ENCODE measurements at places on chromosomes 2 and 18.

GRCh38 chr2:193072647-193073046 lies 877.9 kb upstream of the TMEFF2 start:
- DNase-seq, result no peak

- no peak for DNase-seq
Measured at GRCh38 chr2:199777916-199778315, 73.1 kb downstream of the FTCDNL1 start.

DNA sequence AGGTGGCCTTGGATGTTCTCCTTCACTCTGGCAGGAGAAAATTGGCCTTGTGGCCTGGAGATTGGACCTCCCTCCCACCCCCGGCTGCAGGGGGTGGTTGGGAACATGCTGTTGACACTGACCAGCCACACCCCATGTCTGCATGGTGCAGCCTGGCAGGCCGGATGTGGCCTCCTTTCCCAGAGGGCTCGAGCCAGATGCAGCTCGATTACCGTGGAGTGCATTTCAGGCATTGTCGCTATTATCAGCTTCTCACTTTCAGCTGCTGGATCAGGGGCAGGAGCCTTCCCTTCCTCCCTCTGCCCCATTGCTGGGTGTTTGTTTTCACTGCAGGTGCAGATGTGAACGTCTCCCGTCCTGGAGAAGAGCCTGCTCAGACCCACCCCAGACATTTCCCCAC lies 211.0 kb upstream of the SIX2 start:
- DNase-seq, result no peak

DNA sequence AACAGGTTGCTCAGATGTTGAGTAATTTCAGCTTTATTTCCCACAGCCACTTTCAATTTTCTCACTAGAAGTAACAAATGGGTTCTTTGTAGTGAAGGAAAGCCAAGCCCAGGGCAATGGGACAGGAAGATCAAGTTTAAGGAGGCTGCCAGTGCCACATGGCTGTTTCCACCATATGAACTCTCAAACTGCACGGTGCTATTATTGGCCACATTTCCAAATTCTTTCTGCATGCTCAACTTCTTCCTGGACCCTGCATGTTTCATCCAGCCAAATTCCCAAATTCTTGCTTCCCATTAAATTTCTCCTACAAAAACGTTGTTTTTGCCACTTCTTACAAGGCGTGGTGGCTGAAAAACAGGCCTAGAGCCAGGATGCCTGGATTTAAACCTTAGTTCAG lies 193.3 kb upstream of the SPHKAP start:
- DNase-seq, result no peak

DNA sequence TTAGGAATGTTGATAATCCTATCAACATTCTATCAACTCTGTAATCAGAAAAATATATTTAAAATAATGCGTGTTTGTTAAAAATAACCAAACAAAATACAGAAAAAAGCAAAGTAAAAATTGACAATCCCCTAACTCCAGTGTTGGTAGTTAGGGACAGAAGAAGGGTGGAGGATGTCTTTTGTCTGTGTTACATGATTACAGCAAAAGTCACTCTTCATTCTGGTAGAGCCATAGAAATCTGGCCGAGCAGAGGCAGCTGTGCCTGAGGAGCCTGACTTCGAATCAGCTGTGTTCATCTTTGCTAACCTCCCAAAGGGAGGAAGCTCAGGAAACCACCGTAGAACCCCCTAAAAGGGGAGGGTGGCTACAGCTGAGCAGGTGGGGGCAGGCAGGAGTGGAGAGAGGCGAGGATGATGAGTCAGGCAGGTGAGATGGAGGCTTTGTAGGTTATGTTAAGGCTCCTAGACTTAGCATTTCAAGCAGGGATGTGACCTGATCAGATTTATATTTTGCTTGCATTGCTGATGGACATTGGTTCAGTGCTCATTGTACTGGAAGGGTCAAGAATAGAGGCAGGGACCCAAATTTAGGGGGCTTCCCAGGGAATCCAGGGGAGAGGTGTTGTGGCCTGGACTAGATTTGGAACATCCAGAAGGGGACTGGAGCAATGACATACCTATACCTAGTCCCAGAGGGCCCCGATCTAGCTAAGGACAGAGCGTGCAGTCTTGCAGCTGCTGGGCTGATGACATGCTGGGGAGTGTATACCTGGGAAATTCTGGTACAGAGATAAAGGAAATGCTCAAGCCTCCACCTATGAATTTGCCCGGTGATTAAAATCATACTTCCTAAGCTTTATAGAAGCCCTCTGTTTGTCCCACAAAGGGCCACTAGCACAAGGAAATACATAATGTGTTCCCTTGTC lies 95.7 kb downstream of the NEDD4L start:
- no peak for DNase-seq

- no peak for DNase-seq
Measured at GRCh38 chr2:182228741-182229140, 198.1 kb downstream of the PDE1A start.

DNA sequence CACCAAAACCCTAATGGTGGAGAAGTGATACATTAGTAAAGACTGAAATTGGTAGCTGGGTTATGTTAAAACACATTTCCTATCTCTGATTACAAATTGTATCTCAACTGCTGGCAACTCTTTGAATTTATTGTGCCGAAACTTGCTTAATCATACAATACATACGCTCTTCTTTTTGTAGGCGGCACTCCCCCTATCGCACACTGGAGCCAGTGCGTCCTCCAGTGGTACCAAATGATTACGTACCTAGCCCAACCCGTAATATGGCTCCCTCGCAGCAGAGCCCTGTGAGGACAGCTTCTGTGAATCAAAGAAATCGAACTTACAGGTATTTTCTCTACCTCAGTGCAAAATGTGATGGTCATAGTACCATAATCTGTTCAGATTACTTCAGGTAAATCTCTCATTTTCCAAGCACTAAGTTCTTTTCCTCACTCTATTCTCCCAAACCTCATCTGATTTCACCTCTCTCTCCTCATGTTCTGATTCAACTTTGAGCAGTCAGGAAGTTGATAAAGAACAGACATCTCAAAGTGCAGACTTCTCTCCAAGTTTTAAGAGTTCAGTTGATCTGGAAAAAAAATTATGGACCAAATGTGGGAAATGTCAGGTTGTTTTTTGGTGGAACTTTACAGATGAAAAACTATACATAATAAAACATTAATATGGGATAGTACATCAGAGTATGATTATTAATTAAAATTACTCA lies 66.5 kb downstream of the ABI2 start:
- DNase-seq, result no peak

DNA sequence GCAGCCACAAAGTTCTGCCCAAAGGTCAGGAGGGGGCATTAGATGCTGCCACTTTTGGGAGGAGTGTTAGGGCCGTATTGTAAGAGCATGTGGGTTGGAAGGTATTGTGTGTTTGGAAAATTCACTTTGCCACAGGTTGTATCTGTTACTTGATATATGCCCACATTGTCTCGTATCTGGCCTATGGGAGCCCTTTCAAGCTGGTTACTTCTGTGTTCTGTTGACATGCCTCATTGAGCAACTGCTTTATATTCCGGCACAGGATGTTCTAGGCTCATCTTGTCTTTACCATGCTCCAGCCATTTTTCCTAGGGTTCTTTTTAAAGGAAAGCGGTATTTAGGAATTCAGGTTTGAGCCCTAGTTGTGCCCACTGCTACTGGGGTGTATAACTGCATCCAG lies 6.0 kb downstream of the ADNP2 start:
- DNase-seq, result no peak
